GM19239 (cell line): ENCODE measurements at places on chromosomes 6 and 20.

- no peak for DNase-seq
Measured at GRCh38 chr6:36313649-36313936, 23.1 kb downstream of the BNIP5 start.

DNA sequence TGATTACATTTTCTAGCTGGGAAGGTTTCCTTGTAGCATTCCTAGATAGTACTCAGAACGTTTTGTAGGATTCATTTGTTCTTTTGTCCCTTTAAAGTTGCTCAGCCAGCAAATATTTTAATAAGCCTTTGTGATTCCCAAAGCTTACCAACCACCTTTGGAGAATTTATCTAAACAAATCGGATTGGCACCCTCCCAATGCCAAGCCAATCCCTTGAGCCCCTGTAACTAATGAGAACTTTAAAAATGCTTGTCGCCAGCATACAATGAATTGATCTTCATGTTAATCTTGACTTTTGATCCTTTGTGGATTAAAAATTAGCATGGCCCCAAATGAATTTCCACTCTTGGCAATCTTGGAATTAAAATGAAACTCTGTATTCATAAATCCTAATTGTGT lies 559.5 kb downstream of the UTRN start:
- DNase-seq, result no peak

DNA sequence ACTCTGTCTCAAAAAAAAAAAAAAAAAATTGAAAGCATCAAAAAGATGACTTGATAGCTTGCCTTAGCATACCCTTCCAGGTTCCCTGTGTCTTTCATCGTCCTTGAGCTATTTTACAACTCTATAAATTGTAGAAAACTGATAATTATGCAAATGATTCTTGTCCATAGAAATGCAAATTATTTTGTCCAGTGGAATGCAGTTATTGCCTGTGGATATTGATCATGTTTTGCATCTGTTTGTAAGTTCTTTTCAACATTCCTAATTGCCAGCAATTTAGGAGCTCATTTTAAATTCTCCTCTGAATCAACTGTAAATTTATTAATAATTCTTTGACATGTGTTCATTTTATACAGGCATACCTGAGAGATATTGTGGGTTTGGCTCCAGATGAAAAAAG lies 7.1 kb upstream of the ATP9A start:
- no peak for DNase-seq

DNA sequence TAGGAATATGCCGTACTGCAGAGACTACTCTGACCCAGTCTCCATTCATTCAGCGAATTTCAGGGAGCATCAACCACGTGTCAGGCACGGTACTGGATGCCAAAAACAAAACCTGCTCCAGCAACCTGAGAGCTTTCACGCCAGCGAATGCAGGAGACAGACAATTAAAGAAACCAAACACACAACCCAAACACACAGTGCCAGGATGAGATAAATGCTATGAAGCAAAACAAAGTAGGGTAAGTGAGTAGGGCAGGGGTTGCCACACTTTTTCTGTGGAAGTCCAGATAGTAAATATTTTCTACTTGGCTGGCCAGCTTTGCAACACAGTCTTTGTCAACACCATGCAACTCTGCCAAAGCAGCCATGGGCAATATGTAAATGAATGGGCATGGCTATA lies 10.0 kb downstream of the MOCS1 start:
- DNase-seq, result no peak

- DNase-seq, result no peak
Measured at GRCh38 chr6:39835821-39836295, 43.7 kb downstream of the DAAM2 start.

DNA sequence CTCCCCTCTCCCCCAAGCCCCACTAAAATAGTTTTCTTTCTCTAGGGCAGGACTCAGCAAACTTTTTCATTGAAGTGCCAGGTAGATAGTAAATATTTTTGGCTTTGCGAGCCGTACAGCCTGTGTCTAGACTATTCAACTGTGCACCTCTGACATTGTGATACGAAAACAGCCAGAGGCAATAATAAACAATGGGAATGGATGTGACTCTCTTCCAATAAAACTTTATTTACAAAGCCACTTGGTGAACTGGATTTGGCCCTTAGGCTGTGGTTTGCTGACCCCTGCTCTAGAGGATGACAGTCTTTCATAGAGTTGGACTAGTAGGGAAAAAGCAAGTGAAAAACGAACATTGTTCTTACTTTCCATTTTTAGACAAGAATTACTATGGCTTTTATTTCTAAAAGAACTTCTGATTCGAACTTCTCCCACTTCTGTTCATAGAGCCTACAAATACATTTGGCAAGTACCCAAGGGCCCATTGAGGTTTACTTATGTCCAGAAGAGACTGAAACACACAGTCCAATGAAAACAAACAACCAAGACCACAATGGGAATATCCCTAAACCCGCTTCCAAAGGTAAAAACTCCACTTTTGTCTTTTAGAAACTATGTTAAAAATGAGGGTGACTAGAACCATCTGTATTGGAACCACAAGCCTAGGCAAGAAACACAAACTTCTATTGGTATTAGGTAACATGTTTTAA lies 46.4 kb upstream of the CDKAL1 start:
- no peak for DNase-seq

- DNase-seq, result no peak
Measured at GRCh38 chr20:5652626-5653553, 97.3 kb upstream of the SHLD1 start.

DNA sequence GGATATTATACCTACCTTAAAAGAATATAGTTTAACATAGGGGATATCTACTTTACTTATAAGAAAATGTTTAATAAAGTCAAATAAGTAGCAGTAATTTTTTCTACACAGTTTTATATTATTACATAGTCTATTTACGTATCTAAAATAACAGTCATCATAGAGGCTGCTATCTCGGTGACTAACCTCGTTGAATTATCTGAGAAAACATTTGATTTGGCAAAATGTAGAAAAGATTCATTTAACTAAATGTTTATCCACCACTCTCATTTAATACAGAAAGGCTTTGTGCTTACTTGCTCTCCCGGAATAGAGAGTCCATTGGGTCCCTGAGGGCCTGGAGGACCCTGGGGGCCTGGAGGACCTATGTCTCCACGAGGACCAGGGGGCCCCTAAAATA lies 103.6 kb downstream of the COL12A1 start:
- DNase-seq, result no peak

- DNase-seq, result no peak
Measured at GRCh38 chr20:40489886-40490285, 199.2 kb downstream of the MAFB start.

DNA sequence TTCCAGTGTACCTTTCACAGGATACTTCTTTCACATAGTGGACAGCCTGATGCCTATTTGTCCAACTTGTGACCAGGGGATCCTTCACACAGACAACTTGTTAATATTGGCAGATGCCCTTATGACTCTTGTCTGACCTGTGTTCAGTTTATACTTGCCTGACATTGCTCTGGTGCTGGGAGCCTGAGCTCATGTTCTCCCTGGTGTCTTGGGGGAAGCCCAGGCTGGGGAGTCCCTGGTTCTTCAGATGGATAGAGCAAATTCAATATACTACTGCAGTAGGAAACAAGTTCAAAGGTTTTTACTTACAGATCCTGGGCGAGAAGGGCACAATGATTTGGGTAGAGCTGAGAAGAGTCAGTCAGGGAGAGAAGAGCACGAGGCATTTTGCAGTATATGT lies 76.1 kb downstream of the NKAIN2 start:
- no peak for DNase-seq

GRCh38 chr20:7231303-7231702 lies 463.8 kb downstream of the BMP2 start:
- no peak for DNase-seq

- DNase-seq, result no peak
Measured at GRCh38 chr20:9031991-9032390, 36.9 kb upstream of the PLCB4 start.

- peak; percentile 56 for DNase-seq
Measured at GRCh38 chr20:815914-816606, 17.5 kb upstream of the FAM110A start.

DNA sequence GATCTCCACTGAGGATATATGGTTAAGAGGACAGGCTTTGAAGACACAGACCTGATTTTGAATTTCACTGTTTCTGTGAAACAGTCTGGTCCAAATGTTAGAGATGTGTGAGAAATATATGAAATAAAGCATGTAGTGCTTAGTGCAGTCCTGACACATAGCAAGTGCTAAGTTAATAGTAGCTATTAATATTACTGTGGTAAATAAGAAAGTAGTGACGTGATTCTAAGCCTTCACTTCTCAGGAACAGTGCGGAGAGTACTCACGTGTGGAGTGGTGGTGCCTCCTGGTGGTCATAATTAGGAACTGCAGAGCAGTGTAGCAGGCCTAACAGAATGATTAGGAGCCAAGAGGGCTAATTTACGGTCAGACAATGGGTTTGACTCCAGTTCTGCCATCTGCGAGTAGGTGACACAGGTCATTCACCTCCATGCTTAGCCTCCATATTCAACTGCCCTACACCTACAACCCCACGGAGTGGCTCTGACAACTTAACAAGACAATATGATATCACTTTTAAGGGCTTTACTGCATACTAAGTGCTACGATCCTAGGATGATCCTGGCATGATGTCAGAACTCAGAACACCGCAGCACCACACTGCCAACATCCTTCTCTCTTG lies 106.2 kb downstream of the JPH2 start:
- peak; percentile 80 for DNase-seq

GRCh38 chr20:47258745-47259695 lies 97.5 kb downstream of the ZMYND8 start:
- peak; percentile 46 for DNase-seq

- no peak for DNase-seq
Measured at GRCh38 chr6:116036075-116036773, 24.5 kb downstream of the FRK start.

DNA sequence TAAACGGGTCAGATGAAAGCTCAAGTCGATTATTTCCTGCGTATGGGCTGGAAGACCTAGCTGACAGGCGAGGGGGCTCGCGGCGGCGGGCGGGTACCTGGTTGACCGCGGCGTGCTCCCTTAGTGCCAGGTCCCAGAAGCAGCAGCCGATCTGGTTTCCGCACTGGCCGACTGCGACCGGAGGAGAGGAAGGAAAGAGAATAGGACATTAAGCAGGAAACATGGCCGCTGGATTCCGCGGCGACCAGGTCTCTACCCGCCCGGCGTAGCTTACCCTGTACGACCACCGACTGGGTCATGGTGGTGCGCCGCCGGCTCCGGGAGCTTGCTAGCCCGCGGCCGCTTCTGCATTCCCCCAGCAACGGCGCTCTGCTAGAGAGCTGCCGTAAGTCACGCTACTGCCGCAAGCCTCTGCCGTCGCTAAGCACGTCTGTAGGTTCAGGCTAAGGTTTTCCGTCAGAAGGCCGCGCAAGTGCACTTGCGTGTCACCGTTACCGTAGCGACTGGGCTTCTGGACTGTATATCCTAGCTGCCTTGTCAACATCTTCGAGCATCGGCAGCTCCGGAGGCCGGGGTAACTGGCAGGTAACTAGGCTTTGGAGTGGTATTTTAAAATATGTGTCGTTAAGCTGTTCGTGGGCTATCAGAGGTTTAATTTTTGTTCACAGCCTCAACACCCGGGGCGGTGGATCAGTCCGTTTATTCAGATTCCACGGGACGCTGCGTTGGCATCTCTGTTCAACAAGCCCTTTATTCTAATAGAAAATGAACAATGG lies at the start of the genes FAM229B and TUBE1:
TSS of gene FAM229B (plus strand) at position 456 of the 776 bp plus-strand sequence. CDS start 11,693 bp downstream, outside the sequence.
TSS of gene TUBE1 (minus strand) at position 347 of the 776 bp plus-strand sequence. CDS start at position 299, 48 bp downstream.
- DNase-seq, result peak; percentile 62

GRCh38 chr20:39298121-39298520 lies 336.0 kb downstream of the DHX35 start:
- no peak for DNase-seq

- DNase-seq, result no peak
Measured at GRCh38 chr6:29561606-29562181, 2.2 kb upstream of the UBD start.

- no peak for DNase-seq
Measured at GRCh38 chr6:46605091-46605797, 47.4 kb downstream of the CYP39A1 start.

DNA sequence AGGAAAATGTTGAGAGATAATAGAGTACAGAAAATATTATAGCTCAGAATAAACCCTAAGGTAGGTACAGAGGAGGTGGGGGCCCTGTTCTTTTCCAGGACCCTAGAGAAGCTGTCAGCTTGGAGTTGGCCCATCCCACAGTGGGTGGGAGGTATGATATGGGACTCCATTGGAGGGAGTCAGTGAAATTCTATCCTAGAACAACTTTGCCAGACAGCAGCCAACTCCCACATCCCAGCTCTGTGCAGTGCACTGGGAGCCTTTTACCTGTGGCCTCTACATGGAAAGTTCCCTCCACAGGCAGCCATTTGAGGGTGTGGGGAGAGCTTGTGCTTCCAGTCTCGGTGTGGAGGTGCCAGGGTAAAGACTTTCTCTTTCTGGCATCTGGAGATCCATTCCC lies 36.8 kb upstream of the CLIC5 start:
- DNase-seq, result no peak

- no peak for DNase-seq
Measured at GRCh38 chr6:140485740-140486449, 1111.4 kb upstream of the CITED2 start.

GRCh38 chr6:147160593-147160992 lies 43.6 kb upstream of the STXBP5 start:
- no peak for DNase-seq

DNA sequence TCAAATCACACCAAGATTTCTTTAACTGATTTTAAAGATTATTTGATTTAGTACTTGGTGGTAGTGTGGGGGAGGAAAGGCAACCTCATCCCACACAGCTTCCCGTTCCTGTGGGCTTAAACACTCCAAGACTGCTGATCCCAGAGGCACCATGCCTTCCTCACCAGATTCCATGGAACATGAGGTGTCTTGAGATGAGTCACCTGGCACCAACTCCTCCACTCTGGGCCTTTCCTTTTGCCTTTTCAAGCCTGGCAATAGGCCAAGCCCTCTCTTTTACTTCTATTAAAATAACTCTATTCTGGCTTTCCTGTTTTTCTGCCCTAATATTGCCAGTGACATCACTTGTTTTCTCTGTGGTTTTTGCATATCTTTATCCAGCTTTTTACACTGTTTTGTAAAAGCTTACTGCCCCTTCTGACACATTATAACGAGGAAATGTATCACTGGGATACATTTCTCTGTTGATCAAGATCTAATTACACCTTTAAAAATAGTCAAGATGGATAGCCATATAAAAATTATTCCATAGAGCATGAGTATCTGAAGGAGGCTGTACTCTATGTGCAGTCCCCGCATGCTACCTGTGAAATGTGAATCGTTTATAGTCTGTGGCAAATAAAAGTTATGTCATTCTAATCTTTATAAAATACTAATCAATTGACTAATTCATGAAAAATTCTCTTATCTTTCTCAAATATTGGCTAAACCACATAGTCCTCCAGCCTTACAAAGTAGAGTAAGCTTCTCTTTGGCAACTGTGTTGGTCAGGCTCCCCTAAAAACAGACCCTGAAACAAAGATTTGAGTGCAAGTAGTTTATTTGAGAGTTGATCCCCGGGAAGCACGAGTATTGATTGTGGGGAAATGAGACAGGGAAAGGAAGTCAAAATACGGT lies 257.8 kb upstream of the KCNQ5 start:
- no peak for DNase-seq

- no peak for DNase-seq
Measured at GRCh38 chr6:71139249-71139648, 149.4 kb upstream of the OGFRL1 start.

DNA sequence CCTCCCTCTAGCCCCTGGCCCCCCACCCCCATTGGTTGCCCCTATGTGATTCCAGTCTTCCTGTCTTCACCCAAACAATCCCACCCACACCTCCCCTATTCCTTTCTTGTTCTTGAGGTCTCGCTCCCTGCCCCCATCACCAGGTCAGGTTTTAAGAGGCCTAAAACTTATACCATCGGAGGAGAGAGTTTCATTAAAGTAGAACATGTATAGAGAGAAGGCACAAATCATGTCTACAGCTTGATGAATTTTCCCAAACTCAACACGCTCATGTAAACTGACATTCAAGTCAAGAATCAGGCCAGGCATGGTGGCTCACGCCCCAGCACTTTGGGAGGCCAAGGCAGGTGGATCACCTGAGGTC lies 44.5 kb downstream of the TGM2 start:
- DNase-seq, result no peak
